T-helper 17 cell (primary cell): ENCODE measurements at places on chromosomes 16 and 17. TPM values are rescaled to one million over a fixed set of nuclear protein-coding genes. Genes with fewer than 3 reads are reported as not detected.

Gene WNK4
- total RNA-seq = not detected

Gene DPEP3
- 0.22 TPM for total RNA-seq

Gene EPX
- not detected for total RNA-seq

Gene CTRB1
- not detected for total RNA-seq

Gene ADAD2
- total RNA-seq = not detected

Gene AOC3
- 1.1 TPM for total RNA-seq

Gene JUP
- 0.63 TPM for total RNA-seq

Gene MAPK7
- total RNA-seq = 20.3 TPM

Gene RGS9
- 1.7 TPM for total RNA-seq

Gene CES2
- total RNA-seq = 33.1 TPM

Gene GAST
- total RNA-seq = not detected

Gene TBCD
- 112 TPM for total RNA-seq

Gene RRAD
- total RNA-seq = 0.52 TPM

Gene CORO6
- 1.7 TPM for total RNA-seq

Gene TIMM22
- total RNA-seq = 7.4 TPM

Gene SP6
- 0.21 TPM for total RNA-seq

Gene SLC25A19
- 13.7 TPM for total RNA-seq

Gene ANKRD40CL
- not detected for total RNA-seq

Gene KRTAP4-3
- not detected for total RNA-seq
